ENCODE measurements at places on chromosomes 2 and 18. TPM values are rescaled to one million over a fixed set of nuclear protein-coding genes. Genes with fewer than 3 reads are reported as not detected.

GRCh38 chr2:108417254-108417653, 31.8 kb upstream of the GCC2 start:
- no peak overlapping the region for H3K27ac ChIP-seq
- H3K27me3 ChIP-seq, result no peaks in the 10 kb centered on the region
- no peaks in the 10 kb centered on the region for H3K4me1 ChIP-seq
- DNase-seq, result no peak

PAX8 gene
- 0.49 TPM for total RNA-seq

RESP18 gene
- not detected for total RNA-seq

- H3K4me1 ChIP-seq, result peaks cover 25% of the 10 kb centered on the region
- no peak for DNase-seq
- no peak overlapping the region for H3K4me3 ChIP-seq
- H3K36me3 ChIP-seq, result no peaks in the 10 kb centered on the region
- no peak overlapping the region for H3K27ac ChIP-seq
Observed at GRCh38 chr2:241225545-241225944, 37.1 kb downstream of the ANO7 start.

UGT1A8 gene
- total RNA-seq, result not detected

DNA sequence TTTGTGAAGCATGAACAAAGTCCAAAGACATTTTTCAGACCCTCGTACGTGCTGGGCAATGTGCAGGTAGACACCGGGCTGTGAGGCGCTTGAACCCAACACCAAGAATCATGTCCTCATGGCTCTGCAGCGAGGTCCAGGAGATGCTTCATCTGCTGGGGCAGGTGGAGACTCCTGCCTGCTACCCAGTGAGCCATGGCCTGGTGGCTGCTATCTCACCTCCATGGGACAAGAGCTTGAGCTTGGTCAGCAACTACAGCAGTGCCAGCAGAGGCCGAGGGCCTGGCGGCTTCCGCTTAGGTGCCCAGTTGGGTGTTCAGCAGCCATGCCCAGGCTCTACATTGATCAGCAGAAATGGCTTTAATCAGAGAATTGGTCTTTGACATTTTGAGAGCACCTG, 281.0 kb upstream of the HS6ST1 start:
- H3K4me3 ChIP-seq, result no peak overlapping the region
- no peak overlapping the region for H3K27ac ChIP-seq
- H3K4me1 ChIP-seq, result peaks cover 9% of the 10 kb centered on the region
- no peaks in the 10 kb centered on the region for H3K27me3 ChIP-seq

Measured in neural crest cell (in vitro differentiated cells).